ENCODE measurements at places on chromosomes 6 and 20.

GRCh38 chr6:141482796-141483597 is 649.7 kb upstream of the GJE1 start:
- DNase-seq: no peak

GRCh38 chr6:35304299-35304698 is 6.7 kb downstream of the DEF6 start:
- DNase-seq: no peak

- DNase-seq: no peak
Observed at GRCh38 chr6:163695414-163695864, 280.9 kb downstream of the QKI start.

DNA sequence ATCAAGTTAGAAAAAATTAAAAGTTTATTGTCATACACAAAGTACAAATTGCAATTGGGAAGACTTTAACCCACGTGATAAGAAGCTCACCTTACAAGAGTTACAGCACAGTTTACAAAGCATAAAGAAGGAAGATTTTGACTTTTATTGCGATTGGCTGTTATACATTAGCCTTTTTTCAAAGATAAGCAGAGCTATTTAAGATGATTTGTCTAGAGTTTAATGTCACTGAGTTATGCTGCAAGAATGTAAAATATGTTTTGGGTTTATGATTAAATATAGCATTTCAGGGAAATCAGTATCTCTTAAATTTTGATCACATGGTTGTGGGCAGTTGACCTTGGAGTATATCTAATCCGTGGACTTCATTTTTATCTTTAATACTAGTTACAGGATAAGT is 664.2 kb upstream of the PTCHD4 start:
- DNase-seq: no peak

DNA sequence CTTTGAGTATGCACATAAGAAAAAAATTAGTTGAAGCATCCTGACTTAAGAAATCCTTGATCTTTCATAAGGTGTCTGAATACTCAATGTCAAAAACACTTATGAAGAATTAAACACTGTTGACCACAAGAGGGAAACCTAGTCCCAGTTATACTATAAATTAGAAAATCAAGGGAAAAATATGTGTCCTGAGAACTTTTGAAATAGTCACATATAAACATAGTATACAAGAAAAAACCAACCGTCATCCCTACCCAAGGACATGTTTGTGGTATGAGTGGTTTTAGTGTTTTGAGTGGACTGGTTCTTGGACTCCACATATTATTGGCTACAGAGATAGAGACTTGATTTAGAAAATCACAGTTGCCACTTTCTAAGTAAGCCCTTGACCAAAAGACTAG is 7.6 kb upstream of the HLA-DRA start:
- no peak for DNase-seq
